ENCODE measurements at places on chromosomes 3 and 15. TPM values are rescaled to one million over a fixed set of nuclear protein-coding genes. Genes with fewer than 3 reads are reported as not detected.

DNA sequence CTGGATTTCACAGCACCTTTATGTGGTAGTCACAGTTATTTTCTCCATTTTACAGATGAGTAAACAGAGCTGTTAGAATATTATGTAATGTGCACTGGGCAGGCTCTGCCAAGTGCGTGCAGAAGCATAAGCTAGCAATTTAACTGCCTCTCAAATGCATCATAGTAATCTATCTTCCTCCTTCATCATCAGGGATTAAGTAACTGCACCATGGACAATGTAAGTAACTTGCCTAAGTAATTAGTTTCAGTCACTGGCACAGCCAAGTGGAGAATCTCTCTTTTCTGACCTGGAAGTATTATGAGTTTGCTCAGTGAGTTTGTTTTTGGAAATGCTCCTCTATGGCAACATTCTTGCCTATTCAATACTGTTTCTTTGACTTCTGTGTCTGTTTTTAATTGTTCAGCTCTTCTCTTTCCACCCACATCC lies 260.5 kb downstream of the PTPRG start:
- DNase-seq: no peak

DNA sequence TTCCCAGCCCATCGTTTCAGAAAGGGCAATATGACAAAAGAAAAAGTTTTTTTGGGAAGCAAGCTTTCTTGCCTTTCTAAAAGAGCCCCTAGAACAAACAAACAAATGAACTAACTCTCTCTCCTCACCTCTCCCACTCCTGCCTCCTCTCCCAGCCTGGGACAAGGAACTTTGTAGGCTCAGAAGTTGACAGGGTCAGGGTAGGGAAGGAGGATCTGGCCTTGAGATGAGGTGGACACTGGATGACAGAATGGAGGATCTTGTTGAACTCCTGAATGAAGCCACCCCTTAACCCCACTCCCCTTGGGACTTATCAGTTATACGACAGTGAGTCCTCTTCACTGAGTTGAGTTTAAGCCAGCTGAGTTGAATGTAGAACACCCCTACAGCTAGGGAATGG lies 1.6 kb upstream of the ITGA11 start:
- no peak for DNase-seq

DNA sequence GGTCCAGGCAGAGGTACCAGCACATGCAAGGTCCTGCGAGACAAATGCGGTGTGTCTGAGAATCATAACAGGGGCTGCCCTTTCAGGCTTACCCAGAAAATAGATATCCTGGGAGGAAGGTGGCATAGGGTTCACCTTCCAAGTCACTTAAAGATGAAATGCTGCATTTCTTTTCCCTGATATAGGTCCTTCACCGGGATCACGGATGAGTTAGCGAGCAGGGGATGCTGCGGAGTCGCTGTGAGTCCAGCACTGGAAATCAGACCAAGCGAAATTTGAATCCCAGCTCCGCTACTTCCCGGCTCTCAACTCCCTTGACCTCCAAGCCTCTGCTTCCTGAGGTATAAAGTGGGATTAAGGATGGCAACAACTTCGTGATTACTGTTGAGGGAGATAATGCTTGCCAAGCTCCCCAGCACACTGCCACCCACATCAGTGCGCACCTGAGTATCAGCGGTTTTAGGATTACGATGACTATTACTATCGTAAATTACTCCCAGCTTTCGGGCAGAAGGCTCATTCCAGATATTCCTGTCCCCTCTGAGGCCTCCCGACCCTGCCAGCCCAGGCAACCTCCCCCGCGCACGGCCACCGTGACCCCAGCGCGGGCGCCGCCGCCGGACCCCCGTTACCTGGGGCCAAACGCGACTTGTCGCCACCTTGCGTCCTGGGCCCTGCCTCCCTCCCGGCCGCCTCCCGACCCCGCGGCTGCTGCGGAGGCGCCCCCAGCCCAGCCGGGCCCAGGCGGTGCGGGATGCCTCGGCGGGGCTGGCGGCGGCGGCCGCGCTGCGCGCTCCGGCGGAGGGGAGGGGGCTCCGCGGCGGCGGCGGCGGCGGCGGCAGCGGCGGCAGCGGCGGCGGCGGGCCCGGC lies 589 bp upstream of the GPR27 start:
- DNase-seq: peak; percentile 24

GRCh38 chr3:23815879-23816278 lies 10.1 kb downstream of the UBE2E1 start:
- no peak for DNase-seq

- DNase-seq: no peak
These were observed 114.7 kb upstream of the LINGO1 start for GRCh38 chr15:77747175-77748077.

Gene SIDT1
- 8.2 TPM for total RNA-seq

Gene IQCF5
- total RNA-seq: not detected

Gene RHO
- total RNA-seq: not detected

- DNase-seq: no peak
These were observed 31.0 kb downstream of the LOXL1 start for GRCh38 chr15:73957276-73957675.

DNA sequence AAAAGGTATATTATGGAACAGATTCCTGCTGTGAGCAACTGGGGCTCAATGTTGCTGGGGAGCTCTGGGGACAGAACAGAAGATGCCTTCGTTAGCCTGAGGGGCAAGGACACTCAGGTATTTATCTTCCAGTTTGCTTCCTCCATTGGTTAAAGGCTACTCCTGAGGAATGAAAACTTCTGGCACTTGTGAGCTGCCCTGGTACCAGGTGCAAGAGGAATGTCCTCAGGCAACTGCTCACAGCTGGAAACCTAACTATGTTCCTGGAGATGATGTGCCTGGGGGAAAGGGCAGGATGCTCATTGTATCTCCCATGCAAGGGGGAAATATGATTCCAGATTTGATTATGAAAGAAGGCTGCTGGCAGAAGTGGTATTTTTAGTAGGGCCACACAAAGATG lies 54.0 kb upstream of the BBX start:
- no peak for DNase-seq

DNA sequence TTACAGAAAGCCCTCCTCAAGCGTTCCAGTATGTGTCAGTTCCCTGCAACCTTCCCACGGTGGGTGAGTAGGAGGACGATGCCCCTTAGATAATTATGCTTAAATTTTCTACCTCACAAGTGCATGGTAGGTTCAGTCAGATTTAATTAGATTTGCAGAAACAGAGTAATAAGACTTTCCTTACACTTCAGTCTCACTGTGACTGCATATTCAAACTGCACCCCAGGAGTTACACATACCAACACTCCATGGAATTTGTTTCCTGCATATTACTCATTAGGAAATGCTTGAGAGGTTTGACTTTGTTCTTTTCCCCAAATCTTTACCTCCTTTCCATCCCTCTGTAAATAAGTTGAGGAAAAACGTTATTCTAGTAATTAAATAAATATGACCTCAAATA lies 108.8 kb downstream of the ARRDC4 start:
- no peak for DNase-seq

DNA sequence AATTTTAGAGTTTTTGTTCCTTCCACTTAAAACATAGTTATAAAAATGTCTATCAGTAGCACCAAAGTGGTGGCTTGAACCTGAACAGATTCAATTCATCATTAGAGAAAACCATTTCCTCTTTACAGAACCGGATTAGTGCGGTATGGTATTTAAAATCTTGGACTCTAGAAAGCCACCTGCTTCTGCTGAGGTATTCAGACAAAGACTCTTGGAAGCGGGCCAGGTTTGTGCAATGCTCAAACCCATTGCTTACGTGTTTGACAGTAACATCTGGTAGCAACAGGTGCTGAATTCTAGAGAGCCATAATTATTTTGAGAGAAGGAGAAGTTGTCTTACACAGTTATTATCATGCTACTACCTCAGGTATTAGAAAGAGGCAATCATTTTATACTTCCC lies 290.5 kb downstream of the NAALADL2 start:
- DNase-seq: no peak

DNA sequence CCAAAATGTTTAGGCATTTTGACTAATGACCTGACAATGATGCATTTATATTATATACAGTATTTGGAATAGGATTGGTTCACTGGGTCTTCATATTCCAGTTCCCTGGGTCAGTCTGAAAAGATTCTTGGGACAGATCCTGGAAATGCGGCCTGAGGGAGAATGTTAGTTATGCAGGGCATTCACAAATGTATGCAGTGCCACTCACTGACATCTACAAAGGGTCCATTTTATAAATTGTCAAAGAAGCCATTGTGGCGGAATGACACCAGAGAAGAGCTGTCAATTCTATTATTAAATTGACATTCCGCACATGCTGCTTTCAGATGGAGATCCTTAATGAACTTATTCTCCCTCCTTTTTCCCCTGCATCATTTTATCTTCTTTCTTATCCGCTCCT lies 176.6 kb downstream of the VGLL3 start:
- no peak for DNase-seq

DNA sequence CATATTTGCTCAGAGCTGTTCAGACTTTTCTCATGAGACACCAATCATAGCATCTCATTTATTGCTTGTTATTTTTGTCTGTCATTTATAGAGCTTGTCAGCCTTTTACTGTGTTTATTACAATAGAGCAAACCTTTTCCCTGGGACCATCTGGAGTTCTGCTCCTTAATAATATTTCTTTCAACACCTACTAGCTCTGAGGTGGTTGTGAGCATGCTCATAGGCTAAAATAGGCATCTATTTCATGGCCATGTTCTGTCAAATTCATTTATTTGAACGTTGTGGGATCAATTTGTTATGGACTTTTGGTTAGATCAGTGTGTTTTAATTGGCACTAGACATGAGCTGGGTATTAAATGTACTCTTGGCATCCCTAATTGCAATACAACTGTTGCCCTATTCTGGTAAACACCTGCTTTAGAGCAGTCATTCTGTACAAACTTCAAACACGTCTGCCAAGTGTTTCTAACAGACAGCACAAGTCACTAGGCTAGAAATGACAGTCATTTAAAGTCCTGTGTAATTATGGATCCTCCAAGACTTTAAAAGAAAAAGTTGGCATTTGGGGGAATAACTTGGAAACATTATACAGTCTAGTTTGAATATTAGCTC lies 766.3 kb downstream of the ZNF385D start:
- no peak for DNase-seq

Gene GUCA1C
- not detected for total RNA-seq

DNA sequence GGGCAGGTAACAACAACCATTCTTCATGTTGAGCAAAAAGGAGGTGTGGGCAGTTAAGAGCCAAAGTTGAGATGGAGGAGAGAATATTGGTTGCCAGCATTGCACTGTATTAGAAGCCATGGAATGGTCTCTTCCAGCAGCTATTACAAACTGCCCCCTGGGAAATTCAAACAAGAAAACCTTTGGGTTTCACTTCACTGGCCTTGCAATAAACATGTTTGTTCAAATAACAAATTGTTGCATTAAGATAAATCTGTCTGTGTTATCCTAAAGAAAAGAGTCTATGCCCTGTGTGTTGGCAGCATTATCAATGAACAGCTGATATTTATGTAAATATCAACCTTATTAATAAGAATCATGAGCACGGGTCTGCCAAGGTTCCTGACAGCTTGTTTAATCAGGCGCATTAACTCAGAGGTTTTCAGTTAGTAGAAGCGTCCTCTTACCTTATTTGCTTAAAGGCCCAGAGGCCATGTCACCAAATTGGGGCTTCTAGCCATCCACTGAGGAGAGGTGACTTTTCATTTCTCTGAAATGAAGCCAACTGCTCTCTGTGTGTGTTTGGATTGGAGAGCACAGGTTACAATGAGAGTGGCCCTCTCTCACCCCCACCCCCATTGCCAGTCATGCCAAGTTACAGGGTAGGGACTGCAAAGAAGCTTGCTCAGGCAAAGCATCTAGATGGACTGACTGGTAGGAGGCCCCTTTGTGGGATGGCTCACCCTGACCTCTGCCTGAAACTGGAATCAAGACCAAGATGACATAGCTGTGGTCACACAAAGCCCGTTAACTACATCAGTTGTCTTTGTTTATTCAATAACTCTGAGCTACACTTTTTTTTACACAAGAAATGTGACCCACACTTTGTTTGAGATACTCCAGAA lies 10.5 kb downstream of the FILIP1L start:
- no peak for DNase-seq

Gene PRSS50
- total RNA-seq: not detected

DNA sequence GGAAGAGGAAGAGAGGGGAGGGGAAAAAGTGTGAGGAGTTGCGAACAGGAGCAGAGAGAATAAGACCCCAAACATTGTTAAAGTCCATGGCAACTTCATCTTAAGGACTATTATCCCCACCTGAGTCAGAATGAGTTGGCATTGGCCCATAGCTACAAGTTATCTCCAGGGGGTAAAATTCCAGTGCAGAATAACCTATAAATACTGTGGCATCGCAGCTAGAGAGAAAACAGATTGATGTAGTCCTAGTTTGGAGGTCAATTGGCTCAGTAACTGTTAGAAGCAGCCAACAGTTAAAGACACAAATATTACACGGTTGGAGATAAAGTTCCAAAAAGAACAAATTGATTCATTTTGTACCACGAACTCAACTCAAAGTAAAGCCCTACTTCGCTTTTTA lies 313.9 kb upstream of the CCDC54 start:
- no peak for DNase-seq

- no peak for DNase-seq
These were observed 11.5 kb upstream of the IGDCC4 start for GRCh38 chr15:65434201-65434600.

DNA sequence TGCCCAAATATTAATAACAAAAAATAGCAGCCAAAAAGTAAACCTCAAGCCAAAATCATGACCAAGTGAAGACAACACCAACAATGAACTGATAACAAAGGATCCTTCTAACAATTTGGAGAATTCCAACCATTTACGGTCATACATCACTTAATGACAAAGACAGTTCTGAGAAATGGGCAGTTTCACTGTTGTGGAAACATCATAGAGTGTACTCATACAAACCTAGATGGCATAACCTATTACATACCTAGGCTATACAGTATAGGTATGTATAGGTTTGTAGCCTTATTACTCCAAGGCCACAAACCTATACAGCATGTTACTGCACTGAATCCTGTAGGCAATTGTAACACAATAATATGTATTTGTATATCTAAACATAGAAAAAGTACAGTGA lies 12.4 kb downstream of the ANO10 start:
- no peak for DNase-seq

Gene ANXA2
- total RNA-seq: 34.6 TPM

DNA sequence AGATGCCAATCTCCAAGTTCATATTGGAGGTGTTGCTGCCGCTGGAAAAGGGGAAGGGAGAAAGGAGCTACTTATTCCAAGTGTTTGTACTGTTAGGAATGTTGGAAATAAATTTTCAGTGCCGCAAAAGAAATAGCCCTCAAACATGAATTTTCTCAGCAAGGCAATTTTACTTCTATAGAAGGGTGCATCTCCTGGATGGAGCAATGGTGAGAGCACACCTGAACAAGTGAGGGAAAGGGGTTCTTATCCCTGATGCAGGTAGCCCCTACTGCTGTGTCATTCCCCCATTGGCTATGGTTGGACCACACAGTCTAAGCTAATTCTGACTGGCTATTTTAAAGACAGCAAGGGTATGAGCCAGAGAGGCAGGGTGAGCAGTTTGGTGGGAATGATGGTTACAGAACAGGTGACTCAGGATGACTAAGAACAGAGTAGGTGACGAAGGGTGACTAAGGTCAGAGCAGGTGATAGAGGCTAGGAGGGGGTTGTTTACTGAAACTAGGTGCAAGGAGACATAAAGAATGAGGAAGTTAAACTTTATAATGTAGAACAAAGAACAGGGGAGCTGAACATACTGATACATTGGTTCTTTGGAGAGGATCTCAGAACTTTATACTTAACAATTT lies 503.5 kb downstream of the EDEM1 start:
- DNase-seq: no peak

Measured in frontal cortex (tissue), 4 donors.